Mesothelial cell of epicardium (in vitro differentiated cells): ENCODE measurements at places on chromosomes 3 and 15. TPM values are rescaled to one million over a fixed set of nuclear protein-coding genes. Genes with fewer than 3 reads are reported as not detected.

DNA sequence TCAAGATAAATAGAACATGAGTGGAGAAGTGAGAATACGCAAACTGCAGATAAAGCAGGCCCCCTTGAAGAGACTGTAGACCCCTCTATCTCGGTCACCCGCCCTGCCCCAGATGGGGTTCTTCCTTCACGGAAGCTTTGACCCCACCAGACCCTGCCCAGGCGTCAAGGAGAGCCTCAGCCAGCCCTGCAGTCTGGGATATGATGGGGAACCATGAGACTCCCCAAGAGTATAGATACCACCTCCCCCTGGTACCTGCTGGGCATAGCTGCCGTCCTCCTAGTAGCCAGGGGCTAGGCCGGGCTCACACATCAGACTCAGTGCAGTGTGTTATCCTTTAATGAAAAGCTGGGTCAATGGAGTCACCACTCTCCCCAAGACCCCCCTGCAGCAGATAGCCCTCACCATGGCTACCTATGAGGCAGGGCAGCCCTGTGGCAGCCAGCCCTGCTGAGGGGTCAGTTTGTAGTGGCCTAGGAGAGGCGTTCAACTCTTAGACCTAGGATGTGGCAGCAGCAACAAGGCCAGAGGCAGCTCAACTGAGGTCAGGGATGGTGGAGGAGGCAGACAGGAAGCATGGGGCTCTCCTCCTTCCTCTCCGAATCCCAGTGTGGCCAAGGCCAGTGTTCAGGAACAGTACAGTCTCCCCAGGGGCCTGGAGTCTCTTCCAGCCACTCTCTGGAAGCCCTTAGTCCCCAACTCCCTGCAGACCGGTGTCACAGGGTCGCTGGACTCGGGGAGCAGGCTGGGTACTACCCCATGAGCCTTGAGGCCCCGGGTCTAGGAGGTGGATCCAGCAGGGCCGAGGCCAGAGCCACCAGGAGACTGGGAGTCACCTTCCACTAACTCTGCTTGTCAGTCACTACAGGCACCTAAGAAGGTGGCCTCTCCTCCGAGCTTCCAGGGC is 26.1 kb downstream of the PLXNB1 start:
- H3K4me1 ChIP-seq = no peaks in the 10 kb centered on the region
- no peaks in the 10 kb centered on the region for H3K27me3 ChIP-seq
- peaks cover 13% of the 10 kb centered on the region for H3K36me3 ChIP-seq

- H3K36me3 ChIP-seq = no peaks in the 10 kb centered on the region
- no peak overlapping the region for H3K4me3 ChIP-seq
- H3K27me3 ChIP-seq = peaks cover 72% of the 10 kb centered on the region
These were observed 24.1 kb upstream of the SLC6A1 start for GRCh38 chr3:10968401-10968800.

GRCh38 chr15:69661871-69662644 is 209.4 kb downstream of the RPLP1 start:
- H3K27me3 ChIP-seq = peaks cover 18% of the 10 kb centered on the region
- peaks cover 30% of the 10 kb centered on the region for H3K4me1 ChIP-seq
- no peak overlapping the region for H3K4me3 ChIP-seq
- no peak overlapping the region for H3K27ac ChIP-seq

DNA sequence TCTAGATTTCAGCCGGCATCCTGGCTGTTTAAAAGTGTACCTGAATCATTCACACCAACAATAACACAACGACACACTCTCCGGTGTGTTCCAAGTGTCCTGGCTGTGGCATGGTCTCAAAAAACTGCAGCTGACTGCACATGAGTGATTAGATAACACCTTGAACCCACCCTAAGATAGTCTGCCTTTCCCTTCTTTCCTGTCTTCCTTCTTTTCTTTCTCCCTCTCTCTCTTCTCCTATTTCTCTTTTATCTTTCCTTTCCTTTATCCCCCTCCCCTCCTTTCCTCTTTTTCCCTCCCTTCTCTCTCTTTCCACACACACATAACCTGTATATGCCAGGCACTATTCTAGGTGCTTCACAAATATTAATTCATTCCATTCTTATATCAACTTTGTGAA is 1.2 kb upstream of the FAH start:
- no peak for DNase-seq
- peaks cover 32% of the 10 kb centered on the region for H3K4me1 ChIP-seq
- no peaks in the 10 kb centered on the region for H3K27me3 ChIP-seq
- peak overlapping the region; percentile 80 for H3K4me3 ChIP-seq
- H3K36me3 ChIP-seq = no peaks in the 10 kb centered on the region

GRCh38 chr3:28590860-28591259 is 242.2 kb upstream of the AZI2 start:
- H3K4me3 ChIP-seq = no peak overlapping the region
- H3K27me3 ChIP-seq = no peaks in the 10 kb centered on the region
- no peak overlapping the region for H3K27ac ChIP-seq
- DNase-seq = no peak
- H3K36me3 ChIP-seq = no peaks in the 10 kb centered on the region

DNA sequence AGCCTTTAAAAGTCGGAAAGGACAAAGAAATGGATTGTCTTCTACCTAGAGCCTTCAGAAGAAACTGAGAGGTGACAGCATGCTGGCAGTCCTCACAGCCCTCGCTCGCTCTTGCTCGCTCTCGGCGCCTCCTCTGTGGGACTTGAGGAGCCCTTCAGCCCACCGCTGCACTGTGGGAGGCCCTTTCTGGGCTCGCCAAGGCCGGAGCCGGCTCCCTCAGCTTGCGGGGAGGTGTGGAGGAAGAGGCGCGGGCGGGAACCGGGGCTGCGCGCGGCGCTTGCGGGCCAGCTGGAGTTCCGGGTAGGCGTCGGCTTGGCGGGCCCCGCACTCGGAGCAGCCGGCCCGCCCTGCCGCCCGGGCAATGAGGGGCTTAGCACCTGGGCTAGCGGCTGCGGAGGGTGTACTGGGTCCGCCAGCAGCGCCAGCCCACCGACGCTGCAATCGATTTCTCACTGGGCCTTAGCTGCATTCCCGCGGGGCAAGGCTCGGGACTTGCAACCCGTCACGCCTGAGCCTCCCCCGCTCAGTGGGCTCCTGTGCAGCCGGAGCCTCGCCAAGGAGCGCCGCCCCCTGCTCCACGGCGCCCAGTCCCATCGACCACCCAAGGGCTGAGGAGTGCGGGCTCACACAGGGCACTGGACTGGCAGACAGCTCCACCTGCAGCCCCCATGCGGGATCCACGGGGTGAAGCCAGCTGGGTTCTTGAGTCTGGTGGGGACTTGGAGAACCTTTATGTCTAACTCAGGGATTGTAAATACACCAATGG is 953.8 kb upstream of the GBE1 start:
- H3K36me3 ChIP-seq = no peaks in the 10 kb centered on the region
- no peak overlapping the region for H3K4me3 ChIP-seq
- no peaks in the 10 kb centered on the region for H3K4me1 ChIP-seq
- DNase-seq = no peak
- no peaks in the 10 kb centered on the region for H3K27me3 ChIP-seq

DNA sequence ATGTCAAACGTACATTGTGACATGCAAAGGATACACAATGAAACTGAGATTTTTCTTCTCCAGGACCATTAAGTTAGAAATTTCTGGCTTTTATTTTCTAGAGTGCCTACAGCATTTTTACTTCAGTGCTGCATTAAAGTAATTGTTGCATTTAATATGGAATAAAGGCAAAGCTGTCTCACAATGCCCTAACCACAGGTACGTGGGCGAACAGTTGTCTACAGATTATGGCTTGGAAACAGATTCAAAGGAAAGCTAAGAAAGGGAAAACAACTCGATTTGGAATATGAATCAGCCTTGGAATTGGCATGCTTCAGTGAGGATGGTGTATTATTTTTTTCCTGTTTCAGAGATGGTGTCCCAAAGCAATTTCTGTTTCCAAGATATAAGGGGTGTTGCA is 79.1 kb upstream of the TUSC7 start:
- H3K36me3 ChIP-seq = no peaks in the 10 kb centered on the region
- no peaks in the 10 kb centered on the region for H3K4me1 ChIP-seq
- H3K4me3 ChIP-seq = no peak overlapping the region
- no peak overlapping the region for H3K27ac ChIP-seq

GRCh38 chr3:79162653-79163052 is 605.1 kb downstream of the ROBO1 start:
- no peaks in the 10 kb centered on the region for H3K4me1 ChIP-seq
- no peaks in the 10 kb centered on the region for H3K27me3 ChIP-seq
- H3K27ac ChIP-seq = no peak overlapping the region
- no peak for DNase-seq
- no peak overlapping the region for H3K4me3 ChIP-seq

DNA sequence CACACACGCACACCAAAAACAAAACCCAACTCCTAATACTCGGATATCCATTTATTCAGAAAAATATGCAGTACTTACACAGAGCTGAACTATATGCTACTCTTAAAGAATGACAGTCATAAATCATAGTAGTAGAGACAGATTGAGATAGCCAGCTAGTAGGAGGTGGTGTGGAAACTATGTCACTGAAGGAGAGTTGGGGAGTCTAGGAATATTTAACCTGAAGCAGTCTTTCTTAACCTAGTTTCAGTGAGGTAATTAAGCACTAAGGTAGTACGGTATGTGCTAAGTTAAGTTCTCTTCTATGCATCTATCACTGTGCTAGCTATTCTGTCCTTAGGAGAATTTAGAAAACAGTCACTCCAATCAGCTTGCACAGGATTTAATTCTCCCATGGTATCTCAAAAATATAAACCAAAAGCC is 54.2 kb downstream of the ANKRD28 start:
- no peak for DNase-seq
- no peak overlapping the region for H3K27ac ChIP-seq
- H3K4me1 ChIP-seq = no peaks in the 10 kb centered on the region

DNA sequence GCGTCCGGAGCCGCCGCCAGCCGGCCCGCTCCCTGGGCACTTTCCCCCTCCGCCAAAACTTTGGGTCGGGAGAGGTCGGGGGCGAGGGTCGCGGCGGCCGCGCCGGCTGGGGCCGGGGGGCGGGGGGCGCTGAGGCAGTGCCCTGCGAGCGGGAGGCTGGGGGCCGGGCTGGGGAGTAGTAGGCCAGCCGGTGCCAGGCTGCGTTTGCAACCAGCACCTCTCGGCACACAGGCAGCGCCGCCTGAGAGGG is 452 bp downstream of the BBX start:
- H3K36me3 ChIP-seq = peaks cover 9% of the 10 kb centered on the region
- peaks cover 21% of the 10 kb centered on the region for H3K4me1 ChIP-seq
- peak overlapping the region; percentile 96 for H3K4me3 ChIP-seq
- peak overlapping the region; percentile 99 for H3K27ac ChIP-seq
- no peak for DNase-seq
- H3K27me3 ChIP-seq = no peaks in the 10 kb centered on the region

DNA sequence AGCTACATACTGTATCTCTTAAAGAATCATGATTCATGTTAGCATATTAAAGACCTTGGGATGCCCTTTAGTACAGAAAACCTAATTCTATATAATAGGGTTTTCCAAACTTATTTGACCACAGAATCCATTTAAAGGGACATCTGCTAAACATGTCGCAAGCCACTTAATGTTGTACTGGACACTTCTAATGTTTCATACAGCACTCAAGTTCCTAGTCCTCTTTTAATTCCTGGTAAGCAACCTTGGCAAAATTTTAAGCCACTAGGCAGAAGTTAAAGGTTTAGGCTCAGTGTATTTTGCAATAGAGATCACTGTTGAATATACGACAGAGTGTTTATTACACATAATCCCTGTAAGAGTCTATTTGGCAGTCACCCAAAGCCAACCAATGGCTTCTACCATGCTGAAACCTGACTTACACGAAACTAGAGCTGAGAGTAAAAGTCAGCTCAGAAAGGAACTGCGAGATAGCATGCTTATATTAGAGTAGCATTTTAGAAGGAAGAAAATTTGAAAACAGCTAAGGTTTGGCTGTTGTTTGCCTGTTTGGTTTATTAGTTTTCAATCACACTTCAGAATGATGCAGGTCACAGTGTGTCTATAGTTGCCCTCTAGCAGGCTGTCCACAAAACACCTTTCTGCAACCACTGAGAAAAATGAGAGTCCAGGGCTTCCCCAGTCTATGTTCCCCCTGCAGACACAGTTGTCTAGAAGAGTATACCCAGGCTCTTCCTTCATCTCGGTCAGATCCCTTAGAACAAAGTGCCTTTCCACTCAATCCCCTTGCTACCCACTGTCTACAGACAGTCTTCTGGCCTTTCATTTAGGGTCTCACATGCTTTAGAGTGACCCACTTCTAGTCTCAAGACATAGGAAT is 104.4 kb downstream of the FMN1 start:
- H3K4me3 ChIP-seq = no peak overlapping the region
- peak overlapping the region; percentile 5 for H3K27ac ChIP-seq
- peaks cover 4% of the 10 kb centered on the region for H3K27me3 ChIP-seq
- H3K36me3 ChIP-seq = no peaks in the 10 kb centered on the region
- H3K4me1 ChIP-seq = peaks cover 7% of the 10 kb centered on the region

DNA sequence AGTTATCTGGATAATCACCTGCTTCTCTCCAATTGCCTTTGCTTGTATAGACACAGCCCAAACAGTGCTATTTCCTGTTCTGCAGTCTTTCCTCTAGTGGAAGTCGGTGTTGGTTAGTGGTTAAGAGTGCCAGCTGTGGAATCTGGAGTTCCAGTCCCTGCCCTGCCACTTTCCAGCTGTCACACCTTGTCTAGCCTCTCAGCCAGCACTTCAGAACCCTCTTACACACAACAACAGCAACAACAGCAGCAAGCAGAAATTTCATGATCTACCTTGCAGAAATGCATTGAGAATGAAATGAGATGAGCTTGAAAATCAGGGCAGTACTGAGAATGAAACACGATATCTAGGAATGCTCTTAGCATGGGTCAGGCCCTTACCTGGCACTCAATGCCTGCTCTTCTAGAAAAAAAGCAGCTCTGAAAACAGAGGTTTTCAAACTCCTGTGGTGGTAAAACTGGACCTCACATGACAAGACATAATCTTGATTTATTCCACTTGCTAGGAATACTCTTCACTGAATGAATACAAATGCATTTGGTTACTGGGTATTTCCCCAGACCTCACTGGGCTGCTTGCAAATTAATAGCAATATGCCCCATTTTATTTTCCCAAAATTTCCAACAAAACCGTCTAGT is 3.3 kb upstream of the WNT5A start:
- H3K36me3 ChIP-seq = no peaks in the 10 kb centered on the region
- H3K4me1 ChIP-seq = peaks cover 43% of the 10 kb centered on the region
- no peak overlapping the region for H3K4me3 ChIP-seq
- DNase-seq = no peak
- no peak overlapping the region for H3K27ac ChIP-seq

- peak overlapping the region; percentile 70 for H3K27ac ChIP-seq
- DNase-seq = no peak
- no peaks in the 10 kb centered on the region for H3K36me3 ChIP-seq
These were observed 330.8 kb downstream of the TIGIT start for GRCh38 chr3:114624571-114625181.

DNA sequence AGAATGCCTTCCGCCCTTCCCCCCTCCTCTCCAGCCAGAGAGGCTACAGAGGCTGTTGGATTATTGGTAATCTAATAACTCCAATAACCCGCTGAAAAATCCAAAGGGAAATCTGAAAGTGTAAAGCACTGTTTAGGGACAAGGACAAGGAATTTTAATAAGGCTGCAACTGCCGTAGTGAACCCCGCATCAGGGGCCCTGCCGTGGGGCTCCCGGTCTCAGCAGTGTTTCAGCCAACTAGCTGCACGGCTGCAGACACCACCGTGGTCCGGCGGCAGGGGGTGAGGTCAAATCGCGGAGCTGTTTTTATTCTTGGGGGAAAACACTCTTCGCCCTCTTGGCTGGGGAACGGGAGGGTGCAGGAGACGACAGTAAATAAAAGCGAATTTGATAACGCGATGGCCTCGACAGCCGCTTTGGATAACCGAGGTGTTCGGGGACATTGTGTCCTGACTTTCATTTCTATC is 6.1 kb downstream of the BCL6 start:
- H3K27ac ChIP-seq = peak overlapping the region; percentile 98
- H3K36me3 ChIP-seq = no peaks in the 10 kb centered on the region
- peak; percentile 64 for DNase-seq
- H3K4me3 ChIP-seq = peak overlapping the region; percentile 95
- peaks cover 51% of the 10 kb centered on the region for H3K4me1 ChIP-seq
- peaks cover 2% of the 10 kb centered on the region for H3K27me3 ChIP-seq

The CFAP100 gene
- total RNA-seq = not detected in 3 replicates

The ATP10A gene
- total RNA-seq = 0.18 to 0.49 TPM (median 0.22 TPM) in 3 replicates

The WDR93 gene
- total RNA-seq = 0.34 to 0.54 TPM (median 0.40 TPM) in 3 replicates

The PIERCE2 gene
- total RNA-seq = 1.4 to 2.2 TPM (median 1.6 TPM) in 3 replicates

The MED12L gene
- 13.5 to 16.9 TPM (median 13.8 TPM) in 3 replicates for total RNA-seq

The LRRC3B gene
- 0.11 to 0.34 TPM (median 0.23 TPM) in 3 replicates for total RNA-seq

The TUSC7 gene
- total RNA-seq = not detected in 3 replicates
